ENCODE measurements at places on chromosomes 12 and 14. TPM values are rescaled to one million over a fixed set of nuclear protein-coding genes. Genes with fewer than 3 reads are reported as not detected.

DNA sequence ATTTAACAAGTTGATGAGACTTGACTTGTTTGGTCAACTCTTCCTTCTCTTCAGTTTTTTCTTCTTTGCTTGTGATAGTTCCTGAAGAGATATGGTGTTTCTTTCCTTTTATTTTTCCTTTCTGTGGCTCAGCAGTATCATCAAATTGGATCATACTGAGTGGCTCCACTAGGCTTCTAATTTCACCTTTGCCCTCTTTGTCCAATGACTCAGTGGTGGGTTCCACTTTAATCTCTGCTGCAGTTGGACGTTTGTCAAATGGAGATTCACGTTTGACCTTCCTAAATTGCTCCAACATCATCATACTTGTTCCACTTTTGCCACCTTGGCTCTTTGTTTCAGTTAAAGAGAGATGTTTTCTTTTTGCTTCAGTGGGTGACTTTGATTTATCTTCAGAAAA is 41.5 kb downstream of the FAM186A start:
- no peak overlapping the region for H3K4me3 ChIP-seq
- H3K27ac ChIP-seq, result no peak overlapping the region
- DNase-seq, result no peak
- H3K36me3 ChIP-seq, result no peaks in the 10 kb centered on the region
- no peaks in the 10 kb centered on the region for H3K4me1 ChIP-seq
- no peaks in the 10 kb centered on the region for H3K27me3 ChIP-seq

DNA sequence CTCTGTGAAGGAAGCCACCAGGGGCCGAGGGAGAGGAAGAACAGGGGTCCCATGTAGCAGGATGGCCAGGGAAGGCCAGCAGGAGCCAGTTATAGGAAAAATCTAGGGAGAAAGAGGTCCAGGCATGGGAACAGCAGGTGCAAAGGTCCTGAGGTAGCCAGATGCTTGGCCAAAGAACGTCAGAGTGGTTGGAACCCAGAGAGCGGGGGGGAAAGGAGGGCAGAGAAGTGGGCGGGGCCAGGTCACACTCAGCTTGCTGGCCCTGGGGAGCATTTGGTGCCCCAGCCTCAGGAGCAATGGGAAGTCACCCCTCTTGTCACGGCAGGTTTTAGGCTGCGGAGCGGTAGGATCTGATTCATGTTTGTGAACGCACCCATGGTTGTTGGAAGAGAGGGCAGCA is 180.5 kb downstream of the PHETA1 start:
- H3K36me3 ChIP-seq, result peaks cover 16% of the 10 kb centered on the region
- H3K27ac ChIP-seq, result no peak overlapping the region
- no peak for DNase-seq
- H3K4me3 ChIP-seq, result no peak overlapping the region
- peaks cover 55% of the 10 kb centered on the region for H3K27me3 ChIP-seq

DNA sequence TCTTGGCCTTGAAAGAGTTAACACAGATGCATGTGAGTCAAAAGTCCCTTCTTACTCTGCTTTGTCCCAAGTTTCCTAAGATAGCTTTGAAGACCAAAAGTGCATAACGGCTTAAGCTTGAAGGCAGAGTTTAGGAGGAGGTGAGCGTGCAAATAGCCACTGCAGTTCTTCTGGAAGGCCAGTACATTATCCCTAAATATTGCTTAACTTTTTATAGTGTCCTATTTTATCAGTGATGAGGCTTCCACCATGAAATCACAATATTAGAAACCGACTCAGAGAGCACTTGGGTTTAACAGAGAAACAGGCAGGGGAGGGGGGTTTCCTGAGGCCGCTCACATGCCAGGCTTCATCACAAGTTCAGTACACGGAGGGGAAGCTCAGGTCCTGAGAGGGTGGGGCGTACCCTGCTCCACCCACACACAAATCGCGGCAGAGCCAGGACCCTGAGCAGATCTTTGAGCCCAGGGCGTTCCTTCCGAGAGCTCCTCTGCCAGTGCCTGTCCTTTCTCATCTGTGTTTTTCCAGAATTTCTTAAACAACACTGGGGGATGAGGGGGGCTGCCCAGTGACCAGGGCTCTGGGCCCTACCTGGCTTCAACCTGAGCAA is 26.8 kb upstream of the BDKRB2 start:
- H3K27ac ChIP-seq, result peak overlapping the region; percentile 24
- peaks cover 3% of the 10 kb centered on the region for H3K27me3 ChIP-seq
- DNase-seq, result no peak
- peaks cover 51% of the 10 kb centered on the region for H3K4me1 ChIP-seq

- H3K27me3 ChIP-seq, result no peaks in the 10 kb centered on the region
- H3K4me1 ChIP-seq, result peaks cover 36% of the 10 kb centered on the region
- H3K27ac ChIP-seq, result peak overlapping the region; percentile 54
- H3K4me3 ChIP-seq, result peak overlapping the region; percentile 84
- H3K36me3 ChIP-seq, result peaks cover 7% of the 10 kb centered on the region
- no peak for DNase-seq
Observed at GRCh38 chr12:45217846-45218245, 2.0 kb downstream of the ANO6 start.

DNA sequence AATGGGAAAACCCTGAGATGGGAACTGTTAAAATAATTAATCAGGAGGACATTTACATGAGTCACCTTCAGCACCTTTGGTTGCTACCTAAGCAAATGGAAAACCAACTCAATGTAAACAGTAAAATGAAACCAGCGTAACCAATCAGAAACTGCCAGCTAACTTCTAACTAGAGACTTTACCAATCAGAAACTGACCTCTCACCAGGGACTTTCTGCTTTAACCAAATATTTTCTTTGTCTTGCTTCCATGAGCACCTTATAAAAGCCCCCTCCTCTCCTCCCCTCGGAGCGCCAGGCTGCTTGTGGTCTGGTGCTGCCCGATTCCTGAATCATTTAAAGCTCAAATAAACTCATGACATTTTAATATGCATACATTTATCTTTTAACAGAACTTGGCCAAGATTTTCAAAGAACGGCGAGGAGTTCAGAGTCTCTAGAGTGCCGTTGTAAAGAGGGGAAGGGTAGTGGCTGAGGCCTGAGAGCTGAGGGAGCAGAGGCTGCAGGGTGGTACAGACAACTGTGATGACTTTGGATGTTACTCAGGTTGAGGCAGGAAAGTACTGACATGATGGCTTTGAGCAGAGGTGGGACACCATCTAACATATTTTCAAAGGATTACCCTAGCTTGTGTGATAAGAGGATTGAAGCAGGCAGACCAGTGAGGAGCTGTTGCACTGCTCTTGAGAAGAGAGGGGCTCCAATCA is 183.6 kb downstream of the CRADD start:
- H3K27ac ChIP-seq, result peak overlapping the region; percentile 12
- H3K4me3 ChIP-seq, result no peak overlapping the region
- H3K4me1 ChIP-seq, result peaks cover 18% of the 10 kb centered on the region
- no peak for DNase-seq

GRCh38 chr12:89525305-89525823 is 483 bp downstream of the POC1B start:
- peak; percentile 66 for DNase-seq
- peaks cover 34% of the 10 kb centered on the region for H3K4me1 ChIP-seq
- H3K27ac ChIP-seq, result peak overlapping the region; percentile 69
- H3K27me3 ChIP-seq, result no peaks in the 10 kb centered on the region
- peaks cover 12% of the 10 kb centered on the region for H3K36me3 ChIP-seq

DNA sequence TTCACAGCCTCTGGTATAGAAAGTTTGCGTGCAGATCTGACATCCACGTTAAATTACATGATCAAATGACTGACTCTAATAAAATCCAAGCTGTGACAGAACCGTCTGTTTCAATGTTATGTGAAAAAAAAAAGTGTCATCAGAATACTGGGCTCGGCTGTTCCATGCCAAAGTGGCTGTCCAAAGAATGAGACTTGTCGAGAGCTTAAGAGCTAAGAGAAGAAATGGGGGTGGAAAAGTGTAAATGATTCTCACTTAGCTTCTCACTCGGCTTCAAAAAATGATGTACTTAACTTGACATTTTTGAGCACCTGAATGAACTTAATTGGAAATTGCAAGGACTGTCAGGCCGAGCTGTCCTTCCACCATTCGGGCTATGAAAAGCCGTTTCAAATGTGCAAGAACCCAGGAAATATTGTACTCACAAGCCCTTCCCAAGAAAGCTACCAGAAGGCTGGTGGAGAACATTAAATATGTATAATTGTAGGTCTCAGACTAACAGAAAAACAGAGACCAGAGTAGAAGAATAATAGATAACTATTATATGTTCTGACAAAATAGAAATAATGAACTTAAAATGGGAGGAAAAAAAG is 78.0 kb downstream of the DIO3 start:
- H3K4me1 ChIP-seq, result no peaks in the 10 kb centered on the region
- no peak overlapping the region for H3K27ac ChIP-seq
- no peaks in the 10 kb centered on the region for H3K36me3 ChIP-seq
- no peak overlapping the region for H3K4me3 ChIP-seq
- no peak for DNase-seq
- peaks cover 15% of the 10 kb centered on the region for H3K27me3 ChIP-seq

DNA sequence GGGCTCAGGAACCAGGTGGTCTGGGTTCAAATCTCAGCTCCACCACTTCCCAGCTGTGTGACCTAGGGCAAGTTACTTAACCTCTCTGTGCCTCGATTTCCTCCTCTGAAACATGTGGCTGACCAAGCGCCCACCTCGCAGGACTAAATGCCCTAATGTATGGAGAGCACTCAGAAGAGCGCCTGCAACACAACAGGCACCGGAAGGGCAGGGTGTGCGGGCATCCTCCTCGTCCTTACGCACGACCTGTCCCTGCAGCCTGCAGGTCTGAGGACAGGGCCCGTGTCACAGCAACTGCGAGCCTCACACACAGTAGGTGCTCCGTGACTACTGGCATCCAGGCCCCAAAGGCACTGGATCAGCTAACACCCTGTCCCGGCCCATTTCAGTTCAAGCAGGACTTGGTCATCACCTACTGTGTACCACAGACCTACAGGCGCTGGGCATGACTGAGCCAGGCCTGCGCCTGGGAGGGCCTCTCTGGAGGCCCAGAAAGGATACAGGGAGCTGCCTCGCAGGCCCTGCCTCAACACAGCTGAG is 131.5 kb downstream of the NCOR2 start:
- no peak for DNase-seq
- H3K4me3 ChIP-seq, result no peak overlapping the region
- H3K27me3 ChIP-seq, result no peaks in the 10 kb centered on the region
- H3K27ac ChIP-seq, result peak overlapping the region; percentile 68
- peaks cover 5% of the 10 kb centered on the region for H3K36me3 ChIP-seq

Gene CBLN3
- total RNA-seq, result 4.8 TPM

Gene KRT77
- not detected for total RNA-seq

DNA sequence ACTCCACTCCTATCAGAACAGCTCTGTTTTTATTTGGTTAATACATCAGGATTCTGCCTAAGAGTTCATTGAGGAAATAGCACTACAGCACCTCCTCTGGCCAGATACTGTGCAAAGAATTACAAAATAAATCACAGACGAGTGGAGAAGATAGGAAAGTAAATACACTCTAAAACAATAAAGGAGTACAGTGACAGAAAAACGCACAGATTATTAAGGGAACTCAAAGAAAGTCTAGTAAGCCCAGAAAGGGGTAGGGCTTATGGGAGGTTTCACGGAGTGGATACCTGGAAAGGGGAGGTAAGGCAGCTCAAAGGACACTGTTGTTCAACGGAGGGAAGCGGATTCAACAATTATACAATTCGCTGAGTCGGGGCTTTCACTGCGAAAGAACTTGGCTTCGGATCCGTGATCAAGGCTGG is 5.5 kb downstream of the OR10AD1 start:
- no peaks in the 10 kb centered on the region for H3K27me3 ChIP-seq
- peak overlapping the region; percentile 88 for H3K27ac ChIP-seq
- H3K36me3 ChIP-seq, result peaks cover 16% of the 10 kb centered on the region
- peak overlapping the region; percentile 68 for H3K4me3 ChIP-seq
- H3K4me1 ChIP-seq, result peaks cover 67% of the 10 kb centered on the region

Gene MEG3
- total RNA-seq, result not detected

GRCh38 chr14:71701990-71702389 is 230.2 kb upstream of the RGS6 start:
- no peak overlapping the region for H3K27ac ChIP-seq
- no peaks in the 10 kb centered on the region for H3K27me3 ChIP-seq
- H3K36me3 ChIP-seq, result peaks cover 8% of the 10 kb centered on the region
- peaks cover 22% of the 10 kb centered on the region for H3K4me1 ChIP-seq
- DNase-seq, result no peak

DNA sequence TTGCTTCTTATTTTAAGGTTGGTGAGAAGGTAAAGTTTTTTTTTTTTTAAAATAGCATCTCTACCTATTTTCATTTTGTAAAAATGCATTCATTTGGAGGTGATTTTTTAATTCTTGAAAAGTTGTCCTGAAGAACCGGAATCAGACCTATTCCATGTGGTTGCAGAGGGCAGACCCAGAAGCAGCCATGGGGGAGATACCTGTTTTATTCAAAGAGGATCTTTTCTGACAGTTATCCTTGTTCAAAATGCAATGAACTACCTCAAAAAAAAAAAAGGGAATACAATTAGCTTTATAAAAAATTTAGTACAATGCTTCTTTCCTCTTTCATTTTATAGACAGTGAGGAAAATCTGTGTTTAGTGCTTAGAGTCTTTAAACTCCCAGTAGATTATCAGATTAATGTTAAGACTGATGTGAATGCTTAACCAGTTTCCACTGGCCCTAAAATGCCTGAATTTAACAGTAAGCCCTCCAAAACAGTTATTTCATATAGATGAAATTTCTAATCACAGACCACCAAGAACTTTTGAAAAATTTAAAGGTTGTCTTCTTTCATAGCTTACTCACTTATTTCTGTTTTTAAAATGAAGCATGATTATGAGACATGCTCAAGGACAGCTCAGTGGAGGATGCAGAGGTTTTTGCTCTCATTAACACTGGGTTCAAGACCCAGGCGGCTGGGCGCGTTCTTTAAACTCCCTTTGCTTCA is 8.6 kb upstream of the NEMF start:
- no peak overlapping the region for H3K4me3 ChIP-seq
- H3K27me3 ChIP-seq, result no peaks in the 10 kb centered on the region
- no peak overlapping the region for H3K27ac ChIP-seq
- DNase-seq, result no peak

- no peak overlapping the region for H3K4me3 ChIP-seq
Observed at GRCh38 chr12:131511391-131511802, 199.5 kb upstream of the SFSWAP start.

Gene HSPA2
- 10.5 TPM for total RNA-seq

DNA sequence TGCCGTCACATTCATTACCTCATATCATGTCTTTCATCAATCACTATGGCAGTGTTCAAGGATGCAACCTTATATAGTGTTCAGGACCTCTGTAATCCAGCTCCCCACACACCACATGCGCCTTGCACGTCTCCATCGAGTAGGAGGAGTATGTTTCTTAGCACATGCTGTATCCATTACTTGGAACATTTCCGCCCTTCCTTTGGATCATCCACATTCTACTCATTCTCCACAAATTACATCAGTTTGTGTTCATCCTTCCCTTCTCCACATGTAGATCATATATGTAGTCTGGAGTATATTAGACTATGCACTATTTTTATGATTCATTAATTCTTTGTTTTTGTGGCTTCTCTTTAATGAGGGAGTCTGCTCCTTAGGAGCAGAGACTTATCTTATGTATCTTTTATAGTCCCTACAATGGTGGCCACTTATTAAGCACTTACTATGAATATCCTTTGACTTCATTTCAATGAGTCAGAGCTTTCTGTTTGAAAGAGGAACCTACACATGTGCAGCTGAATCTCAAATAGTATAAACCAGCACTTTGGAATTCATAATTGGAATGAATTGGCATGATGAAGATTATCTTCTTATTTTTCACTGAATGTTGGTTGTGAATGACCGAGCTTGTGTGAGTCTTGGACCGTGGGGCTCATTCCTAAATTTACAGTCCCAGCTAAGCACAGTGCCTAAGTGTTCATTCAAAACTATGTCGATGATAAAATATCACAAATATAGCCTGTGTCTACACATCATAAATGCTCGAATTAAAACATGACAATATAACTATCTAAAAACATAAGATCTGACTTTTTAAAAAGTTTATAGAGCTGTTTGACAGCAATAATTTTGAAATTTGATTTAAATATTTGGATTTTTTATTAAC is 30.2 kb upstream of the NPAS3 start:
- H3K27me3 ChIP-seq, result no peaks in the 10 kb centered on the region
- H3K4me3 ChIP-seq, result no peak overlapping the region
- H3K36me3 ChIP-seq, result no peaks in the 10 kb centered on the region
- no peaks in the 10 kb centered on the region for H3K4me1 ChIP-seq
- no peak for DNase-seq
